ENCODE measurements at places on chromosomes 4 and X.

DNA sequence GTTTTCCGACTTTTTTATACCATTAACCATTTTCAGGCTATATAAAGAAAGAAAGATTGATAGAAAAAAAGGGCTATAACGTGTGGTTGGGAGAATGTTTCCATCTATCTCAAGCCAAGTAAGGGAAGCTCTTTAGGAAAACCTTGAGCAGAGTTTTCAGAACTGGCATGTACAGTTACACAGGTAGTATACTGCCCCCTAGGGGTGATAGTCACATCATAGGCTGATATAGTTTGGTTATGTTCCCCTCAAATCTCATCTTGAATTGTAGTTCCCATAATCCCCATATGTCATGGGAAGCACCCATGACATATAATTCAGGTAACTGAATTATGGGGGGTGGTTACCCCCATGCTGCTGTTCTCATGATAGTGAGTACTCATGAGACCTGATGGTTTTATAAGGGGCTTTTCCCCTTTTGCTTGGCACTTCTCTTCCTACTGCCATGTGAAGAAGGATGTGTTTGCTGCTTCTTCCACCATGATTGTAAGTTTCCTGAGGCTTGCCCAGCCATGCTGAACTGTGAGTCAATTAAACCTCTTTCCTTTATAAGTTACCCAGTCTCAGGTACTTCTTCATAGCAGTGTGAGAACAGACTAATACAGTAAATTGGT, 186.8 kb downstream of the TMA16 start:
- DNase-seq, result no peak

DNA sequence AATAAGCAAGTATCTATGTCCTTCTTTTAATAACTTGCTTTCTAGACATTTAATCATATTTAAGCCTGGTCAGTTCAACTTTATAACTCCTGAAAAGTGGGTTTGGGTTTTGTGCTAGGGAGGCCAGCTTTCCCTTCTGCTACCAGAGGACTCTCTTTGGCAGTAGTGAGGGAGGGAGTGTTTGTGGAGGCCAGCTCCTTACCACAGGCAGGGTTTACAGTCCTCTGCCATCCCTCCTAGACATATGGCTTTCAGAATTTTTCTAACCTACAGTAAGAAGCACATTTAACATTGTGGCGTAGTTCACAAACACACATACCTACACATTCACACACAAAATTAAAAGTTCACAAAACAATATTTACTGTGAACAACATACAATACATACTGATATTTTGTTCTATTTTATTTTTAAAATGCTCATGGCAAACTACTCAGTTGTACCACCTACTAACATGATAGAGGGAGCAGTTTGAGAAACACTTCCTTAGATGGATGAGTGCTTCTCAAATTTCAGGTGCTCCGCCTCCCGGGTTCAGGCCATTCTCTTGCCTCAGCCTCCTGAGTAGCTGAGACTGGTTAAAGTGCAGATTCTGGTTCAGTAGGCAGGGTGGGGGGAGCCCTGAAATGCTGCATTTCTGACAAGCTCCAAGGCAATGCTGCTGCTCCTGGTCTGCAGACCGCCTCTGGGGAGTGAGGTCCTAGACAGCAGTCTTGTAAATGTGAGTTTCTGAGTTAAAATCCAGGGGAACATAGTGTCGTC, 86.7 kb downstream of the PTTG2 start:
- DNase-seq, result no peak

- no peak for DNase-seq
Observed at GRCh38 chr4:173317004-173317403, 17.2 kb downstream of the HMGB2 start.

GRCh38 chr4:173005912-173006633, 162.5 kb upstream of the GALNT7 start:
- no peak for DNase-seq

GRCh38 chr4:165461159-165461821, 82.5 kb downstream of the CPE start:
- DNase-seq, result no peak

- no peak for DNase-seq
Observed at GRCh38 chrX:129694805-129695204, 40.0 kb upstream of the APLN start.

- DNase-seq, result no peak
Observed at GRCh38 chr4:37988670-37989069, 28.5 kb downstream of the PTTG2 start.

GRCh38 chr4:76386566-76387305, 34.2 kb downstream of the CCDC158 start:
- DNase-seq, result no peak

GRCh38 chr4:102174719-102175189, 170.5 kb downstream of the SLC39A8 start:
- DNase-seq, result no peak

- DNase-seq, result no peak
Observed at GRCh38 chrX:16874458-16875095, 4.4 kb upstream of the RBBP7 start.

- no peak for DNase-seq
Observed at GRCh38 chr4:73606465-73606974, 13.7 kb downstream of the RASSF6 start.

GRCh38 chr4:139534287-139534950, 21.6 kb downstream of the SETD7 start:
- no peak for DNase-seq

- no peak for DNase-seq
Observed at GRCh38 chr4:147843162-147843561, 111.3 kb downstream of the ARHGAP10 start.
